ENCODE measurements at places on chromosomes 11 and 22.

- no peak for DNase-seq
These were observed 8.4 kb downstream of the YPEL1 start for GRCh38 chr22:21727159-21727558.

GRCh38 chr22:39496131-39496838 lies 5.8 kb upstream of the MIEF1 start:
- peak; percentile 53 for DNase-seq

GRCh38 chr11:59783632-59784090 lies 26.9 kb downstream of the MRPL16 start:
- no peak for DNase-seq

GRCh38 chr11:119306373-119306890 lies 10.5 kb downstream of the MCAM start:
- no peak for DNase-seq

DNA sequence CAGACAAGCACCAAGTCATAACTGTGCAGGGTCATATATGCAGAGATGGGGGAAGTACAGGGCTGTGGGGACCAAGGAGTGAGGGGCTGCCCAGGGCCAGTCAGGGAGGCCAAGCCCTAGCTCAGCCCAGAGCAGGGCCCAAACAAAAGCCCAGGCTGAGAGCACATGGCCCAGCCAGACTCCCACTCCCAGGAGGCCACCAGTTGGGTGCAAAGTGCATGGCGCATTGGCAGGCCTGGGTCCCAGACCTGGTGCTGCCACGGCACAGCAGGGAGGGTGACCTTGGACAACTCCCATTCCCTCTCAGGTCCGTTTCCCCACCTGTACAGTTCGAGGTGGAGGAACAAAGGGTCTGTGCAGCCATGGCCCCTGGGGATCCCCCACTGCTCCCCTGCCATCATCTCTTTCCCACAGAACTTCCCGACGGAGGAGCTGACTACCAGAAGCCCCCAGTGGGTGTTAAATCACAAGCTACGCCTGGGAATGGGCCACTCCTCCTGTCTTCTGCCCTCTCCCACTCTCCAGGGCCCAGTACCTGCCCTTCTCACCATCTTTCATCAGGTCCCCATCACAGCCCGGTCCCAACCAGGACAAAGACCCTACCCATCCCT lies 608 bp downstream of the NIPSNAP1 start:
- no peak for DNase-seq

DNA sequence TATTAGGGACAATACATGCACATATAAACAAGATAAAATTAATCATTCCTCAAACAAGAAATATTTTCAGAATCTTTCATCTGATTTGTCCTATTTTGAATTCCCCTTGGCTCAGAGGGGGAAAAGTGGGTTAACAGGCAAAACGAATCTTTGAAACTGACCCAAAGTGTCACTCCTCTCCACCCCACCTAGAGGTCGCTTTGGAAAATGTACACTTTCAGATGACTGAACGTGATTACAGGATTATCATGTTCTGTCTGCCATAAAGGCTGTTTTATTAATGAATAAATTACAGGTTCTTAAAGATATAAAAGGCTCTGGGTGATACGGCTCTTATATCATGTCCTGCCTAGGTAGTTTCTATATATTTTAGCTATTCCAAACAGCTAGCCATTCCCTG lies 1735.0 kb downstream of the LRRC4C start:
- no peak for DNase-seq

GRCh38 chr22:20000246-20001081 lies 16.2 kb downstream of the ARVCF start:
- DNase-seq, result no peak

DNA sequence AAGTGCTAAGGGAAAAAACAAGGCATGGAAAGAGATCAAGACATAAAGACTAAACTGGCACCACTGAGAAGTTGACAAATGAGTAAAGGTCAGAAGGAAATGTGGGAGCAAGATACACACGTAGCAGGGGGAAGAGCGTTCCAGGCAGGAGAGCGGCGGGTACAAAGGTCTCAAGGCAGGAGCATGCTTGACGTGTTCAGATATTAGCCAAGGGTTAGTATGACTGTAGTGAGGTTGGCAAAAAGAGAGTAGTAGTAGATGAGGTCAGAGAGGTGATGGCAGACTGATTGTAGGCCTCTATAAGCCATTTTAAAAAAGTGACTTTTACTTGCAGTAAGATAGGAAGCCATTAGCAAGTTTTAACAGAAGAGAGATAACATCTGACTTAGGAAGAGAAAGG lies 9.9 kb downstream of the SYT9 start:
- DNase-seq, result no peak

DNA sequence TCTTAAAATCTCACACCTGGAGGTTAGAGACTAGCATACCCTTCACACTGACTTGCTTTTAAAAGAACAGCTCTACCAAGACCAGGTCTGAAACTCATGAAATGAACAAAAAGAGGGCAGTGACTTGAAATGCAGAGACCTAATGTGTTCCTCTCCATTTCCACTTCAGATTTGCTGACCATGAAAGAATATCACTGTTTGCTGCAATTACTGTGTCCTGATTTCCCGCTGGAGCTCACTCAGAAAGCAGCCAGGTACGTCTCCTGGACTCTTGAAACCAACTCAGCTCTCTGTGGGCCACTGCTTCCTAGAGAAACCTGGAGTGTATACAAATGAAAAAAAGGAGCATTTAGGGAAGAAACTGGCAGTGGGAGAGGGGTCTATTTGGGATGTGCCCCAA lies 39.2 kb downstream of the ARFGAP2 start:
- DNase-seq, result no peak

GRCh38 chr11:61287338-61287977 lies 7.7 kb downstream of the VWCE start:
- DNase-seq, result no peak

DNA sequence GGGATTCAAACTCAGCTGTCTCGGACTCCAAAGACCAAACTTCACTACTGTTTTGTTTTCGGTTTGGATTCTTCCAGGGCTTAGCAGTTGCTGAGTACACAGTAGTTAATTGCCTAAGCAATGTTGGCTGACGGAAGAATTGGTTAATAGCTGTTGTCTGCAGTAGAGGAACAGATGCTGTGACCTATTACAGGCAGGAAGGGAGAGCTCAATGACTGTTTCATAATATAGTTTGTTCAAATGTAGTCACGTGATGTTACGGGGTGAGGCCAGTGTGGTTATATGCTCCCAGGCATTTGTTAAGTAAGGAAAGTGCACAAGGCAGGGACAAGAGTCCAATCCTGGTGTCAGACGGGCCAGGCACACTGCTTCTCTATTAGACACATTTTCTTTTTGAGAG lies 222.6 kb upstream of the CCDC90B start:
- no peak for DNase-seq

DNA sequence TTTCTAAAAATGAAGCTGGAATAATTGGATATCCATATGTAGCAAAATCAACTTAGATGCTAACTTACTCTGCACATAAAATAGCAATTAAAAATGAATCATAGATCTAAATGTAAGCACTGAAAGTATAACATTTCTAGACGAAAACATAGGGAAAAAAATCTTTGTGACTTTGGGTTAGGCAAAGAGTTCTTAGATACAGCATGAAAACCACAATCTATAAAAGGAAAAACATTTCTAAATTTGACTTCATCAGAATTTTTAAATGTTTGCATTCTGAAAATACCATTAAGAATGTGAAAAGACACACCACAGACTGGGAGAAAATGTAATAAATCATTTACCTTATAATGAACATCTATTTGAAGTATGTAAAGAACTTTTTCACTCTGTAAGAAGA lies 128.8 kb downstream of the APIP start:
- DNase-seq, result no peak

GRCh38 chr11:80595011-80595410 lies 1154.2 kb upstream of the TENM4 start:
- no peak for DNase-seq
